ENCODE measurements at places on chromosomes 1 and 21.

GRCh38 chr1:229183588-229183987, 87.3 kb upstream of the RAB4A start:
- DNase-seq = no peak

GRCh38 chr1:6401673-6402072, 8.1 kb upstream of the ACOT7 start:
- DNase-seq = no peak

GRCh38 chr1:8496473-8496872, 178.6 kb downstream of the SLC45A1 start:
- no peak for DNase-seq

- no peak for DNase-seq
Measured at GRCh38 chr1:185425163-185425562, 108.1 kb upstream of the IVNS1ABP start.

DNA sequence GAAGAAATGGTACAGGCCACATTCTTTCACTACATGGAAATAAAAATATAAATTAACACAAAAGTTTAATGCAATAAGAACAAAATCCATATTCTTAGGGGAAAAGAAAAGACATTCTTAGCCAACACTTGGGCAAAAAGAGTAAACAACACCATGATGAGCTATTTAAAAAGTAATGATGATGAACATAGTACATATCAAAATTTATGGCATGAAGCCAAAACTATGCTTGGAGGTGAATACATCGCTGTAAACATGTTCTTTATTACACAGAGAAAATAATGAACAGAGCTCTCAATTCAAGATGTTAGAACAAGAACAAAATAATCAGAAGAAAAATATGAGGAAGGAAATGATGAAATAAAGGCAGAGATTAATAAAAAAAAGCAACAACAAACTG, 158.2 kb downstream of the ZSCAN20 start:
- DNase-seq = no peak

DNA sequence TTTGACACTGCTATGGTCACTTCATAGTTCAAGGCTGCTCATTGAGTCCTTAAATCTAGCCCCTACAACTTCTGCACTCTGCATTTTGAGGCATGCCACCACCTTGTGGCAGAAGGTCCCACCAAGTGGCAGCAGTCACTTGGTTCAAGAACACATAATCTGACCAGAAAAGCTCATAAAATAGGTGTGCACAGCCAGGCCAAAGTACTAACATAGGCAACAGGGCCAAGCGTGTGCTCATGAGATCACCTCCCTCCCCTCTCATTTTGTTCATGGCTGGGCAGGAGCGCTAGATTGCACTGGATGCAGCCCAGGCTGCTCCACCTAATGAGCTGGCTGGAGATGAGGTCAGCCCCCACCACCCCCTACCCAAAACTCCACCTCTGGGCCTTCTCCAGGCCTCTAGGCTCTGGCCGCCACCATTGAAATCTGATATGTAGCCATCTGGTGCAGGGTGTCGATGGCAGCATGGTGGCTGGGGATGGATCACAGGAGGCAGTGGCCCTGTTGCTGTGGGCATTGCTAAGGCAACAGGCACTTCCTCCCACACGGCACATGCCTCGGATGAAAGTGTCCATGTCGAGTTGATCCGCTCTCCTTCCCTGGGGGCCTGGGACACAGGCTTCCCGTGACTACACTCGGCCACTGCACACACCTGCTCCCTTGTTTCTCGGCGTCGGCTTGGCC, 193.2 kb downstream of the TRABD2B start:
- DNase-seq = no peak
